ENCODE measurements at places on chromosomes 16 and 17. TPM values are rescaled to one million over a fixed set of nuclear protein-coding genes. Genes with fewer than 3 reads are reported as not detected.

The PRR29 gene
- total RNA-seq: 0.74 TPM

GRCh38 chr16:56909527-56909979 is 22.4 kb upstream of the HERPUD1 start:
- peaks cover 19% of the 10 kb centered on the region for H3K4me1 ChIP-seq
- H3K4me3 ChIP-seq: no peak overlapping the region
- DNase-seq: no peak
- H3K27ac ChIP-seq: no peak overlapping the region

DNA sequence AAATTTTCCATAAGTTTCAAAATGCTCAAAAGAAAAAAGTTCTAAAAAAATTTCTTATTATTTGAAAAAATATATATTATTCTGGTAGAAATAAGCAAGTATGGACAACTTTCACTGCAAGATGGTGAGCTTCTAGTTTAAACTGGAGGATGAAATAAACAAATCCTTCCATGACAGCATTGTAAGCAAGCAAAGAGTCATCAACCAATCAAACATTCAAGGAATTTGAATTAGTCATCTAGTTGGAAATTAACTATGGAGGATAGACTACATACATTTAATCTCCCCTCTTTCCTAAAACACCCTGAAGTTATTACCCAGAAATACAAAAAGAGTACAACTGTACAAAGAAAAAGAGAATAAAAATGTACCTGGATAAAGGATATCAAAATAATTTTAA is 51.0 kb upstream of the IRX5 start:
- no peak overlapping the region for H3K4me3 ChIP-seq
- no peaks in the 10 kb centered on the region for H3K36me3 ChIP-seq
- no peak overlapping the region for H3K27ac ChIP-seq
- no peak for DNase-seq

DNA sequence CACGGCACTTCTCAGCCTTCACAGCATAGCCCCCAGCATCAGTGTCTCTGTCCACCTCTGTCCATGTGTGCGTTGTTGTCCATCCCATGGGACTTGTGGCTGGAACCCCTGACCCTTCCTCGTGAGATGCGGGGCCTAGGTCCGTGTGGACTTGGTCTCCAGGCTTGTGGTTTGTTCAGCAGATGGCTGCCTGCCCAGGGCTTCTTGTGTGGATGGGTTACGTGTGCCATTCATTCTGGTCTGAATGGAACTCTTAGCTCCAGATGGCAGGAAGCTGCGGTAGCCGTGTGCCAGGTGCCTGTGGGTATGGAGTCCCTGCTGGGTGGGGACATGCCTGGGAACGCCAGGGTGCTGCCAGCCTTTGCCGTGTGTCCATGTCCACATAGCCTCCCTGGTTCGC is 31.7 kb upstream of the NUDT16L1 start:
- H3K36me3 ChIP-seq: no peaks in the 10 kb centered on the region
- no peaks in the 10 kb centered on the region for H3K27me3 ChIP-seq
- no peak overlapping the region for H3K4me3 ChIP-seq
- DNase-seq: no peak

GRCh38 chr17:56881685-56882295 is 32.1 kb downstream of the TRIM25 start:
- H3K27me3 ChIP-seq: no peaks in the 10 kb centered on the region
- H3K4me3 ChIP-seq: no peak overlapping the region
- no peak overlapping the region for H3K27ac ChIP-seq
- DNase-seq: no peak
